NCI-H1436 treated with DMSO at 0.1 percent for 48 hours (cell line): ENCODE measurements at places on chromosomes 5 and 9.

GRCh38 chr5:168104811-168105481 lies 186.5 kb upstream of the WWC1 start:
- no peak for DNase-seq

DNA sequence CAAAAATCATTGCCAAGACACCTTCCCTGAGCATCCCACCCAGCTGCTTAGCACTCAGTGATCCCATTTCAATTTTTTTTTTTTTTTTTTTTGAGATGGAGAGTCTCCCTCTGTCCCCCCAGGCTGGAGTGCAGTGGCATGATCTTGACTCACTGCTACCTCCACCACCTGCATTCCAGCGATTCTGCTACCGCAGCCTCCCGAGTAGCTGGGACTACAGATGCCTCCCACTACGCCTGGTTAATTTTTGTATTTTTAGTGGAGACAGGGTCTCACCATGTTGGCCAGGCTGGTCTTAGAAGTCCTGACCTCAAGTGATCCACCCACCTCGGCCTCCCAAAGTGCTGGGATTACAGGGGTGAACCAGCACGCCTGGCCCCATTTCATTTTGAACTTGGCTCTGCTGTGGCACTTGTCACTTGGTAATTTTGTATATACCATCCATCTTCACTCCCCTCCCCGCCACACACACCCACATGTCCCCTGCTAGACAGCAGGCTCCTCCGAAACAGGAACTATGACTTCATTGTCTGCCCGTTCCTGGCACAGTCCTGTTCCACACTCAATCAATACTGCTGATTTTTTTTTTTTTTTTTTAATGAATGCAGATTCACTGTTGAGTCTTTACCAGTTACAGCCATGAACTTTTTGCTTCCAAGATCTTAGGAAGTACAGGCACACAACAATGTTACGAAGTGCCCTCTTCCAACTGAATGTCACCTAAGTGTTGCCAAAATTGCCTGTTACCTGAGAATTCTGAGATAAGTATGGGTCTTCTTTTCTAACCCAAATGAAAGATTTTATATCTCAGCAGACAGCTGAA lies 17.3 kb upstream of the ZBTB34 start:
- no peak for DNase-seq

DNA sequence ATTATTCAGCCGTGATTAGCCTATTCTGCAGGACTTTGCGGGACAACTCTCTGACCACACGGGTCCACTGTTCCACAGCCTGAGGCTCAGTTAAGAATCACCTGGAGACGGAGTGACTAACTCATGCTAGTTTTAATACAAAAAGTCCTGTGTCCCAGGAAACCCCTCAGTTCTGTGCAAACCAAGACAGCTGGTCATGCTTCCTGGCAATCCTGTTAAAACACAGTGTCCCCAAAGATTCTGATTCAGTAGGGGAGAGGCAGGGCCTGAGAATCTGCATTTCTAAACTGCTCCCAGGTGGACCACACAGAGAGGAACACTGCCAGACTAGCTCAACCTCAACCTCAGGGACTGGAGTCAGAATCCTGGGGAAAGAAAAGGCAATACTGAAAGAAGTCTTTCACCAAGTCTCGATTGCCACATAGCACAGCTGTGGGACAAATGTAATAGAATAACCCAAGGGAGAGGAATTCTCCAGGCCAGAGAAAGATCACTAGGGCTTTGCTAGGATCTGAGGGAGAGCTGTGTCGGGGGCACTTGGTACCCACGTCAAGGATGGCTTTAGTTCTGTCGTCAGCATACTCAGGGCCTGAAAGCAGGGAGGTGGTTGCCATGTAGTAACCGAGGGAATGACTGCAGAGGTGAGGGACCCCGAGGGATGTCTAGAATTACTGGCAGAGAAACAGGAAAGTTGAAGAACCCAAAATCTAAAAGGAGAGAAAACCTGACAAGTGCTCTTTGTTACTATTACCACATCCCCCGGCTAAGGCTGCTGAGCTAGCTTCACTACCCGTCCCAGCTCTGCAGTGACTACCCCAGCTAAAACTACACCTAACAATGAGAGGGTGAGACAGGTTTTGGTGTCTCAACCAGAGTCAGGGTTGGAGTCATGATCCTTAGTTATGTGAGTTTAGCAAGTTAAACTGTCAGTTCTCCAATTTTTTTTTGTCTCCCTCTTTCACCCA lies 8.6 kb downstream of the SUSD1 start:
- DNase-seq = no peak

- no peak for DNase-seq
These were observed 62.3 kb downstream of the ACER2 start for GRCh38 chr9:19470981-19471650.

DNA sequence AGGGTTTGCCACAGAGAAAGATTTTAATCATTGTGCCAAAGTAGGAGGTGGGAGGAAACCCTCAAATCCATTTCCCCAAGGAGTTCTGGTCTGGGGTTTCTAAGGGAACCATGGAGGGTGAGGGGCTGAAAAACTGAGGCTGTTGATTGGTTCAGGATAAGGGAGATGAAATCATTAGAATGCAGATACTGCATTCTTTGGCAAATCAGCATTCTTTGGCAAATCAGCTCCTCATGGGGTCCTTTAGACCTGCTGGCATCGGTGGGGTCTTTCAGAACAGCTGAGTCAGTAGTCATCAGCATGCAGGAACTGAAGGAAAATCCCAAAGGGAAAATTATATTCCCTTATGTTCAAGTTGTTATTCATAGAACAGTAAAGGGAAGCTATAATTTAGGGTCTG lies 585.5 kb downstream of the ISL1 start:
- no peak for DNase-seq
